Naive thymus-derived CD8-positive, alpha-beta T cell (primary cell): ENCODE measurements at places on chromosomes 5 and 9.
A peak's percentile ranks its signal among the peaks of the same experiment; 100 is the strongest.

DNA sequence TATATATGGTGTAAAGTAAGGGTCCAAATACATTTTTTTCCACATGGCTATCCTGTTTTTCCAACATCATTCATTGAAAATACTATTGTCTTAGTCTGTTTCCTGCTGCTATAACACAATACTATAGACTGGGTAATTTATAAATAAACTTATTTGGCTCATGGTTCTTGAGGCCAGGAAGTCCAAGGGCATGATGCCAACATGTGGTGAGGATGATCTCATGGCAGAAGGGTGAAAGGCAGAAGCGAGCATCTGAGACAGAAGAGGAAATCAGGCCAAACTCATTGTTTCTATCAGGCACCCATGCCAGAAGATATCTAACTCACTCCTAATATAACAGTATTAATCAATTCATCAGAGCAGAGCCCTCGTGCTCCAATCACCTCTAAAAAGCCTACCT lies 42.6 kb downstream of the ANKRD55 start:
- peak; percentile 19 for DNase-seq

DNA sequence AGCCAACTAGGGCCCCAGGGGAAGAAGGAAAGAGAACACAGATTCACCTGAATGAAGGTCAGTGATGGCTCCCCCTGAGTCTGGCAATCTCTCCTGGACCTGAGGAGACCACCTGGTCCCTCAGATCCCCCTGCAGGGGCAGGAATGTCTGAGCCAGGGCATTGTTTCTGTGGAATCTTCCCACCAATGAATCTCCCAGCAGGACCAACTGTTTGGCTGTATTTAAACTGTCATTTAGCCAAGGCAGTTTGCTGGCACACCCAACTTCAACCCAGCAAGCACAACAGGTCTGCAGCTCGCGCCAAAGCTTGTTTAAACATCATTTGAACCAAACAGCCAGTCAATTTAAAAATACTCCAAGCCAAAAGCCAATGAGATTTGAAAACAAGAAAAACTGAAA lies 92.6 kb downstream of the SH3TC2 start:
- no peak for DNase-seq

DNA sequence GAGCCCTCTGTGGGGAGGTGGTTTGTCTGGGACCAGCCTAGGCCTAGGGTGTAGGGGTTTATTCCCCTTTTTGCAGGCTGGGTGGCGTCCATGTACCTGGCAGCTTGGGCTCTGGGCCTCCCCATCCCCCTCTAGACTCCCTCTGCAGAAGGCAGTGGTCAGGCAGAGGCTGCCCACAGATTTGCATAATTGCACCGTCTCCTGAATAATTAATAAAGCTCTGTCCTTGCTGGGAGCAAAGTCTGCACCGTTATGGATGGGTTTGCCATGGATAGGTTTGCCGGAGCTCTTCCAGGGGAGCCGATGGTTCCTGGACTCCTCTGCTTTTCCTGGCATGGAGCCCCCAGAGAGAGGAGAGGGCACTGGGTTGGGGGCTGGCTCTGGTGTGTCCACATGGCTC lies 60.4 kb downstream of the DAB2IP start:
- DNase-seq = no peak

DNA sequence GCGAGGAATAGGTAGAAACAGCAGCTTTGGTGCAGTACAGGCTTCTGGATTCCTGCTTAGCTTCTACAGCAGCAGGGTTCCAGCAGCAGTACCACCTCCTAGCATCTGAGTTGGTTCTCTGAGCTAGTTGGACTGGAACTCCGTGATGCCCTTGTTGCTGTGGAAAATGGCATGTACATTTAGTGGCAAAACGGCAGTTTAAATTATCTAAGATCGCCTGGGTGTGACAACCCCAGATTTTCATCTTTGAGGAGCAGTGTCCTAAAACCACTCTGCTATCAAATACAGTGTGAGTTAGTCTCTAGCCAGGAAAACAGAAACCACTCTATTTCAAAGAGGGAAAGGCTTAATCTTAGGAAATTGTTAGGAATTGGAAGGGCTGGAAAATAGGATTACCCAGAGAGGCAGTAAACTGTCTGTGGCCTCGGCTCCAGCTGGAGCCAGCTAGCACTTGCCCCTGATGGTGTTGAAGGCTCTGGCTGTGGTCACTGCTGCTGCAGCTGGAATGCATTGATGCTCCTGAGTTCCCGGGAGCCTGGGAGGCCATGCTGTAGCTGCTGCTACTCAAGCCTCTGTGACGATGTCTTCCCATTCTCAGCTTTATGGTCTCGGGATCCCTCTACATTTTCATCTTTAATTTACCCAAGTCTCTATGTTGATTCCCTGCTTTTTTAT lies 29.4 kb downstream of the RAD23B start:
- no peak for DNase-seq

DNA sequence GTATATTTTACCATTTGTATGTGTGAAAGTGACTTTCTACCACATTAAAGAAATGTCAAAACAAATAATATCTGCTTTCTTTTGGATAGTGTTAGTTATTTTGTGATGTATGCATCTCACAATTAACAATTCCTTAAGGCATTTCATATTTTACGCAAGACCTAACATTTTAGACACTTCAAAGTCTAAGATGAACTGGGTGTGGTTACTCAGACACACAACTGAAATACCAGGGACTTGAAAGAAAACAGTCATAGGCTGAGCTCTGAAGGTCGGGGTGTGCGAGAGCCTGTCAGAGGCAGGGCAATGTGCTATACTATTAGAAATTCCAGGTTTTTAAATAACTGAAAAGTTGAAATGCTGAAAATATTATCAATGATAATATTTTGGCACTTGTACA lies 44.5 kb upstream of the ZNF622 start:
- DNase-seq = no peak

DNA sequence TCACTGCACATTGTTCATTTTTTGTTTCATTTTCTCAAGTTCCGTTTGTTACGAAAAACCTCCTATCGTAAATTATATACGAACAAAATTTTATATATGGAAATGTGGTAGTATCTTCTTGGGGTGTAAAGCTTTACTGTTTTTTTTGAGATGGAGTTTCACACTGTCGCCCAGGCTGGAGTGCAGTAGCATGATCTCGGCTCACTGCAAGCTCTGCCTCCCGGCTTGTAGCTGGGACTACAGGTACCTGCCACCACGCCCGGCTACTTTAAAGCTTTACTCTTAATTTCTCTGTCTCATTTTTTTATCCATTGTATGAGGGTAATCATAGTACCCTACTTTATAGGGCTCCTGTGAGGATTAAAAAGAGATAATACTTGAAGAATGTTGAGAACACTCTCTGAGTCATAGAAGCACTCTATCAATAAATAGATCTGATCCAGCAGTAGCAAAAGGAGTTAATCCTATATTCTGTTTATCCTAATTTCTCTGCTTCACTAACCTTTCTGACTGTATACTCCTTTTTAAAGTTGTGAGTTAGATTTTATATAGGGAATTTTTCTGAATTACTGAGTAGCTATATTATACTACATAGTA lies 5.6 kb upstream of the LRRC70 start:
- no peak for DNase-seq
